ENCODE measurements at places on chromosomes 13 and 19. TPM values are rescaled to one million over a fixed set of nuclear protein-coding genes. Genes with fewer than 3 reads are reported as not detected.

The ZNF850 gene
- total RNA-seq = 3.1 TPM

The TMEM190 gene
- total RNA-seq = not detected

DNA sequence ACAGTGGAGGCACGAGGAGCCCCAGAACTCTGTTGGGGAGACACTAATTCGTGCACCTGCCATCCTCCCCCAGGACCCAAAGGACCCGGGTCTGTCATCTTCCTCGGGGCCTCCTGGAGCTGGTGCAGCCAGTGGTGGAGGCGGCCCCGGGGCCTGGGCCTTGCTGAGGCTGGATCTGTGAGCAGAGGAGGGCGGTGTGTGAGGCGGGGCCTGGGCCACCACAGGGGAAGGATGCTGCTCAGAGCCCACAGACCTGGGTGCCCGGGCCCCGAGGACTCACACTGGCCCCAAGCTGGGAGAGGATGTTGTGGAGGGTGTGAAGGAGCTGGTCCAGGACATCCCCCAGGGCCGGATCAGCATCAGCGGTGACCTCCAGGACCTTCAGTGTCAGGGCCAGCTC, 8.3 kb downstream of the IFNL3 start:
- no peak for DNase-seq
- H3K27me3 ChIP-seq = peaks cover 38% of the 10 kb centered on the region
- peaks cover 3% of the 10 kb centered on the region for H3K4me1 ChIP-seq
- no peak overlapping the region for H3K27ac ChIP-seq
- H3K36me3 ChIP-seq = no peaks in the 10 kb centered on the region

The HIPK4 gene
- total RNA-seq = 0.39 TPM

The CBY2 gene
- total RNA-seq = not detected

- no peaks in the 10 kb centered on the region for H3K4me1 ChIP-seq
- H3K4me3 ChIP-seq = no peak overlapping the region
- H3K27ac ChIP-seq = peak overlapping the region; percentile 49
- no peaks in the 10 kb centered on the region for H3K36me3 ChIP-seq
- H3K27me3 ChIP-seq = no peaks in the 10 kb centered on the region
Observed at GRCh38 chr13:73556902-73557301, 498.1 kb downstream of the KLF5 start.
